ENCODE measurements at places on chromosomes 5 and 9.
A peak's percentile ranks its signal among the peaks of the same experiment; 100 is the strongest.

DNA sequence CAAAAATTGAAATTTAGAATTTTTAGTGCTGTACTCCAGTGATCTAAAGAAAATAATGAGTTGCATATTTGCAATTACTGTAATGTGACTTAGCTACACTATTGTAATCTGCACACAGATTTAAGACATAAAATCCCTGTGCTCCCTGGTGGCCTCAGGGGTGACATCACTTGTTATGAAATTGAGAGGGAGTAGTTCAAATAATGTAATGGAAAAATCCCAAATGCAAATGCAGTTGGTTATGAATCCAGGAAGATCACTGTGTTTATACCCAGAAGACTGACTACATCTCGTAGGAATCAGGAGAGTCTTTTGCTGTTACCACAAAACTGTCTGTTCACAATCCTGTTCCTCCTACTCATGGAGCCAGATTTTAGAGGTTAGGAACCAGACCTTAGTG lies 178.7 kb upstream of the FBXL17 start:
- no peaks in the 10 kb centered on the region for H3K4me1 ChIP-seq
- no peak overlapping the region for H3K27ac ChIP-seq
- no peaks in the 10 kb centered on the region for H3K36me3 ChIP-seq
- no peak overlapping the region for H3K4me3 ChIP-seq
- no peaks in the 10 kb centered on the region for H3K27me3 ChIP-seq
- no peak for DNase-seq

DNA sequence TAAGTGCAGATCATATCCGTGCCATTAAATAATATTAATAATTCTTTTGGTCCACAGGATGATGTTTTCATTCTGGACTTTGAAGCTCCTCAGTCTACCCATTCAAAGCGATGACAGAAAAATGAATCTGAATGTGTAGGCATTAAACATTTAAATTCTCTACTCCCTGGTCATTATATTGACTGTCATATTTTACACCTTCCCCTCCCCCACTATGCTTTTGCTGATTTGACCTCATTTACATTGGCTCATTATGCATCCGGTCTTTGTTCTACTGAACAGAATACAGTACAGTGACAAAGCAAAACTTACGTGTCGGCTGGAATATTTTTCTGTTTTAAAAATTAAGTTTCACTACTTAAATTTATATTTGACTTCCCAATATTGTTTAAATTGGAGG lies 289.7 kb upstream of the TMEM161B start:
- no peaks in the 10 kb centered on the region for H3K36me3 ChIP-seq
- DNase-seq = no peak
- H3K4me3 ChIP-seq = no peak overlapping the region
- H3K4me1 ChIP-seq = no peaks in the 10 kb centered on the region

- DNase-seq = no peak
- H3K4me3 ChIP-seq = no peak overlapping the region
- H3K27ac ChIP-seq = no peak overlapping the region
Observed at GRCh38 chr9:70285981-70286598, 27.3 kb downstream of the SMC5 start.

DNA sequence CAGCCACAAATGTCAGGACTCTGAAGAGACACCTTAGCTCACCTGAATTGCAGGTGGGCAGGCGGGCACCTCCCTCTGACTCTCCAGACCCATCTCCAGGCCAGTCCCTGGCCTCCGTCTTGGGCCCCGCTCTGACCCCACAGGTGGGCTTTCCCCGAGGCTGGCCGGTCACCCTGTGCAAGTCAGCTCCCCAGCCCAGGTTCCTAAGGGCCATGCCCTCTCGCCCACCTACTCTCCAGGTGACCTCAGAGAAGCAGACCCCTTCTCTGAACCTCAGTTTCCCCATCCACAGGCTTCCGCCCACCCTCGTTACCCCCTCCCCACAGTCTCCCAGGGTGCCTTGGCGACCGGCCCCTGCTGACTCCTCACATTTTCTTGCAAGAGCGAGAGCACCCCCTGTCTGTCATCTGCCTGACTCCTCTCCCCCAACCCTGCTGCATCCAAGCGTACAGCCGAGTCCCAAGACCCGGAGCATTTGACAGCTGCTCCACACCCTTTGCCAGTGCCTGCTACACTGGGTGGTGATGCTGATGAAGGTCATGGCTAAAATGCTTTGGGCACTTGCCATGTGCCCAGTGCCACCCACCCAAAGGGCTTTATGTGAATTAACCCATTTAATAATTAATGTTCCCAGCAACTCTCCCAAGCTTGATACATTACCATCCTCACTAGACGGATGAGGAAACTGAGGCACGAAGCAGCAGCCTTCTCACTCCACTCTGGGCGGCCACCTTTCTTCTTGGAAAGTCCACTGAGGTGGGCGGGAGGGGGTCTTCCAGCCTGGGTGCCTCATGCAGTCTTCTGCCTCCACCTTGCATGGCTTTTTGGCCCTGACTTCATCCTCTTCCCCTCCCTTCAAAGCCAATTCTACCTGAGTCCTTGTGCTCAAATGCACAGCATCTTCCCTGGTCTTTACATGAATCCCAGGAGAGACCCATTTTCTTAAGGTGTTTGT lies 51.1 kb upstream of the ORM1 start:
- no peak overlapping the region for H3K4me3 ChIP-seq
- peak; percentile 14 for DNase-seq
- H3K27me3 ChIP-seq = no peaks in the 10 kb centered on the region
- H3K4me1 ChIP-seq = no peaks in the 10 kb centered on the region
- H3K27ac ChIP-seq = no peak overlapping the region
- H3K36me3 ChIP-seq = no peaks in the 10 kb centered on the region

DNA sequence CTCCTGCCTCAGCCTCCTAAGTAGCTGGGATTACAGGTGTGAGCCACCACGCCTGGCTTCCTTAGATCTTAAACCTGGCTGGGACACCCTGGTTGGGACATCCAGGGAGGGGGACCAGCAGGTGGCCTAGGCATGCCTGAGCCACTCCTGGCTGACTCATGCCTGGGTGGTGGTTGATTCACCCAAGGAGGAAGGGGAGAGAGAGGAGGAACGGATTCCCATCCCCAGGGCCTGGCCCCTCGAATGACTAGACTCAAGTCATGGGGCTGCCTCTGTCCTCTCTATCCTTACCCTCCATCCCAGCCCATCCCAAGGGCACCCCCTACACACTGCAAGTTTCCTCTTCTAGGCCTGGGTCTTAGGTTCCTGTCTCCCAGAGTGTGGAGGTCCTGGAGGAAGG lies 12.7 kb downstream of the EEIG1 start:
- no peak overlapping the region for H3K27ac ChIP-seq
- no peak for DNase-seq
- H3K36me3 ChIP-seq = no peaks in the 10 kb centered on the region
- H3K4me3 ChIP-seq = no peak overlapping the region
- peaks cover 45% of the 10 kb centered on the region for H3K4me1 ChIP-seq
- no peaks in the 10 kb centered on the region for H3K27me3 ChIP-seq

GRCh38 chr5:34914671-34915138 lies 599 bp downstream of the RAD1 start:
- H3K4me1 ChIP-seq = peaks cover 6% of the 10 kb centered on the region
- no peaks in the 10 kb centered on the region for H3K27me3 ChIP-seq
- H3K27ac ChIP-seq = peak overlapping the region; percentile 76
- peaks cover 8% of the 10 kb centered on the region for H3K36me3 ChIP-seq
- DNase-seq = peak; percentile 43
- H3K4me3 ChIP-seq = peak overlapping the region; percentile 99

GRCh38 chr5:2261004-2261703 lies 378.4 kb upstream of the IRX4 start:
- no peak overlapping the region for H3K4me3 ChIP-seq
- no peak overlapping the region for H3K27ac ChIP-seq
- no peaks in the 10 kb centered on the region for H3K36me3 ChIP-seq
- H3K27me3 ChIP-seq = no peaks in the 10 kb centered on the region
- H3K4me1 ChIP-seq = peaks cover 9% of the 10 kb centered on the region

DNA sequence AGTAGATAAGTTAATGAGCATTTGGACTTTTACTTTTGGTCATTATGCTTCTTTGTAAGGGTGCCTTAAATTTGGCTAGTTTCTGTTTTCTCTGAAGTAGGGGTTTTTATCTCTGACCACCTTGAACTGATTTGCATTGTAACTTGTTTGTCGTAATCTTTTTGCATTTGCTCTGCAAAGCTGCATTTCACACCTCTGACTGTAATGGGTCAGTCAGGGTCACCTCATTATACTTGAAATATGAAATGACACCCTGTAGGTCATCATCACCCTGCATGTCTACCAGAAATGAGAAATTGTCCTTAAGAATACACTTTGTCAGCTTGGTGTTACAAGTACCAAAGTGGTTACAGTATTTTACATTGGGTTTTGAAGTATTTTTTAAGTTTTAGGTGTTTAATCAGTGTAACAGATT lies 74.0 kb downstream of the KCNN2 start:
- no peak overlapping the region for H3K4me3 ChIP-seq
- no peak overlapping the region for H3K27ac ChIP-seq
- 0 out of 2 replicates have a peak, but pooled peaks cover 3% of the 10 kb centered on the region for H3K4me1 ChIP-seq
- H3K36me3 ChIP-seq = no peaks in the 10 kb centered on the region
- no peak for DNase-seq
- H3K27me3 ChIP-seq = no peaks in the 10 kb centered on the region

DNA sequence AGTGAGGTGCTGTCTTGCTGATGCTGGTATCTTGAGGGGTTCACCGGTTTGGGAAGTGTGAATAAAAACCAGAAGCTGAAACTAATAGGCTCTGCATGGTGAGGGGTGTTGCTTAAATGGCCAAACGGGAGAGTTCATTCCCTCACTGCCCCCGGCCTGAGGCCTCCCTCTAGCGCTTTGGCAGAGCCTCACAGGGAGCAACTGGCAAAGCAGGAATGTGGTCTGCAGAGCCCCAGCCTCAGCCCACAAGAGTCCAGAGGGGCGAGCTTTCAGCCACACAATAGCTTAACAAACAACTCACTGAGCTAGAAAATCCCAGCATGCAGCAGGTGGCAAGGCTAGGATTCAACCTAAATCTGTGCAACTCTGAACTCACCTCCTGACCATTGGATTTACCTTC lies 234.8 kb downstream of the MED10 start:
- no peaks in the 10 kb centered on the region for H3K27me3 ChIP-seq
- H3K27ac ChIP-seq = no peak overlapping the region
- DNase-seq = no peak
- no peak overlapping the region for H3K4me3 ChIP-seq

DNA sequence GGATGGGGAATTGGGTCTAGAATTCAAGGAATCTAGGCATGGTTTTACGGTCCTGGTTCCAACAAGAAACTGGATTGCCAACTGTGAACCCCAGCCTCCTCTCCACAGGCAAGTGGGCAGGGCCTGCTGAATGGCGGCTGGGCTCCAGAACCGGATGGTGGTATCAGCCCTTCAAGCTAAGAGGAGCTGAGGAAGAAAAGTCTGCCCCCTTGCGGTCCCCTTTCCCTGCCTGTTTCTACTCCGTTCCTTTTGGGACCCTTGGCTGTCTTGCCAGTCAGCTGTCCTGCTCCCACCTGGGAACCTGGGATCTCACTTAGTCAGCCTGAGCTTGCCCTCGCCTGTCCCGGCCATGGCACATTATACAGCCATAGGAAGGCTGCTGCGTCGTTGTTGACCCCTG lies 234.4 kb upstream of the DAPK1 start:
- no peaks in the 10 kb centered on the region for H3K27me3 ChIP-seq
- H3K36me3 ChIP-seq = no peaks in the 10 kb centered on the region
- no peak overlapping the region for H3K27ac ChIP-seq
- no peaks in the 10 kb centered on the region for H3K4me1 ChIP-seq

Measured in MM.1S (cell line).